Activated T-helper 9 cell treated with anti-CD3 and anti-CD28 coated beads, Interleukin-2, amount 50 U/mL, for 16 hours (primary cell): ENCODE measurements at places on chromosomes 3 and 15.

GRCh38 chr3:187077085-187077484 lies 62.2 kb downstream of the RPL39L start:
- no peak for DNase-seq

DNA sequence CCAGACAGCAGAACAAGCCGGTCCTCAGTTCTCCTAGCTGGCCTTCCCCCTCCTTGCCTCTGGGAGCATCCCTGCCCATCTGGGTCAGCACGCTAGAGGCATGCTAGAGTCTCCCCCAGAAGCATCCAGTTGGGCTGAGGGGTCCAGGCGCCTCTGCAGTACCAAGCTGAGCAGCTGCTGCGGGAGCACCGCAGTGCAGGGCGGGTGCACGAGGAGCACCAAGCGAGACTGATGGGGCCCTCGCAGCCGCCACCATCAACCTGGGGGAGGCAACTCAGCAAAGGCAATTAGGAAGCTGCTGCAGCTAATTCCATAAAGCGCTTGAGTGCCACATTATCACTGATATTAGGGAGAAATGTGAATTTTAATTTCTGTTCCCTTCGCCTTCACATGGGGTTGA lies 12.4 kb downstream of the CACNA2D3 start:
- no peak for DNase-seq

DNA sequence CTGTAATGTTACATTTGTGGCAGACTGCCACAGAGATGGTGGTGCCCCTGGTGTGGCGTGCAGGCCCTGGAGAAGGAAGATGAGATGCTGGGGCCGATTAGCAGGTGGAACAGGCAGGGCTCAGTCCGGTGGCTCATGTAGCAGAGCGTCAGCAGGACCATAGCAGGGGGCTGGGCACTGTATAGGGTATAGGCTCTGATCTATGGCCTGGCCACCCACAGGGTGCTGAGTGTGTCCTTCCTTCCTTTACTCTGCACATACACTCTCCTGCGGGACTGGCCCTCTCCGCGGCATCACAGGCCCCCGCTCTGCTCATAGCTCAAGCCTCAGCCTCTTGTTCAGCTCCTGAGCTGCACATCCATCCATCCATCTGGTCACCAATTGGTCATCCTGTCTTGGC lies 143.6 kb downstream of the OPA1 start:
- no peak for DNase-seq

GRCh38 chr3:178436773-178437172 lies 99.5 kb upstream of the KCNMB2 start:
- DNase-seq: no peak

DNA sequence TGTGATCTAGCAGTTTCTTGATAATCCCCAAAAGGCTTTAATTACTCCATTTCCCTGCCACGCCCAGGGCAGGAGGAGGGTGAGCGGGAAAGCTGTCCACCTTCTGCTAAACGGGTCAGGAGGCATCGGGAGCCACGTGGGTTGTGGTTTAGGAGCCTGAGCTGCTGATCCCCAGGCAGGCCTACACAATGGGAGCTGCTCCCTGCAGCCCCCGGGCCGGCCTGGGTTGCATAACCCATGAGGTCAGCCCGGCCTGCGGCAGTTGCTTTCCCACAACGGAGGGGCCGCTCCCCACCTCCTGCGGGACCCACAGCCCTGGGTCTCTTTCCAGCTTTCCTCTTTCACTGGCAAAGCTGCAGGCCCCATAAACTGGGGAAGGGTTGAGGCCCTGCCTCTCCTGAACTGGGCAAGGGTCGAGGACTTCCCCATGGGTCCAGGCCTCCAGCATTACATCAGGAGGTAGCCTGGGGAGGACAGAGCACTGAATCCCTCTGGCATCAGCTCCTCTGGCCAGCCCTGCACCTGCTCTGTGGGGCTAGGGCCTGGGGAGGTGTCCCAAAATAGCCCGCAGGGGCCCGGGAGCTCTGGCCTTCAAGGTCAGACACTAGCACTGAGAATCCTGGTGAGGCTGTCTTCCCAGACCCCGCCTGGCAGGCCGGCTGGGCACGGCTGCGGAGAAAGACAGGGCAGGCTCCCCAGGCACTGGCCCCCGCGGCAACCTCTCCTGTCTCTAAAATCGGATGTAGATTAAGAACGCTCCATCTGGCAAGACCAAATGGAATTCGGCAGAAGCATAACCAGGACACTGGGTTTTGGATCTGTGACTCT lies 47.3 kb downstream of the ZDHHC19 start:
- DNase-seq: no peak

GRCh38 chr3:31573036-31573779 lies 40.5 kb downstream of the STT3B start:
- DNase-seq: no peak

- DNase-seq: no peak
Measured at GRCh38 chr3:140682586-140682985, 4.7 kb downstream of the TRIM42 start.

- DNase-seq: no peak
Measured at GRCh38 chr3:72065872-72066641, 281.1 kb upstream of the PROK2 start.

- DNase-seq: no peak
Measured at GRCh38 chr3:38980938-38981337, 70.8 kb downstream of the SCN11A start.

GRCh38 chr3:31096661-31097395 lies 202.4 kb upstream of the GADL1 start:
- DNase-seq: no peak

- no peak for DNase-seq
Measured at GRCh38 chr15:70562906-70563305, 200.5 kb downstream of the UACA start.

DNA sequence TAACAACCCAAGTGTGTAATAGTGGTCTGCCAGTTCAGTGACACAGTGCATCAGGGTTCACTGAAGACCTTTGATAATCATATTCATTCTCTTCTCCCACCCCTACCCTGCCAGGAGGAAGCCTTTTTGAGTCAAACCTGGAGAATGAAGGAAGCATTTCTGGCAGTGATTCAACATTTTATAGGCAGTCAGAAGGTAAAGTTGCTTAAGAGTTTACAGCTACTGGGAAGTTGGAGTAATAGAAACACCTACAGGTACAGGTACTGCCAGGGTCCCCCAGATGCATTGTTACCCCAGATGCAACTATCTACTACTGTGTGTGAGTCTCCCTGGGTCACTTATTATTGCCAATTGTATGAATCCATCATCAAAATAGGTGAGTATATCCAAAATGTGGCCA lies 146.9 kb upstream of the EIF1B start:
- DNase-seq: no peak

- DNase-seq: no peak
Measured at GRCh38 chr15:39874890-39875549, 45.0 kb downstream of the GPR176 start.
